ENCODE measurements at places on chromosomes 7 and 10.

DNA sequence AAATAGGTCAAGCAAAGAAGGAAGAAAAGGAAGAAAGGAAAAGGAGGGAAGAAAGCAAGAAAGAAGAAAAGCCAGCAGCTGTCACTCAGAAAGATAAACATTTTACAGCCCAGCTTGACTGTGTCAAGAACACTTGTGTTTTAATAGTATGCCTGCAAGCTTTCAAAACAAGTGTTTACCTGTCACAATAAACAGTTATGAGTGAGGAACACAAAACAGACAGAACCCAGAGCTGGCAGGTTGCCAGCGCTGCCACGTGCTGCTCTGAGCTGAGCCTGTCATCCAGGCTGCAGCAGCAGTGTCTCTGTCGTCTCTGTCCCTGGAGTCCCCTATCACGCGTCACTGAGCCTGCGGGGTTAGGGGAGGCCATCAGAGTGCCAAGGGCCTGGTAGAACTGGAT, 827.6 kb upstream of the AUTS2 start:
- DNase-seq = no peak

- no peak for DNase-seq
Observed at GRCh38 chr7:32241636-32242035, 171.4 kb upstream of the PDE1C start.

DNA sequence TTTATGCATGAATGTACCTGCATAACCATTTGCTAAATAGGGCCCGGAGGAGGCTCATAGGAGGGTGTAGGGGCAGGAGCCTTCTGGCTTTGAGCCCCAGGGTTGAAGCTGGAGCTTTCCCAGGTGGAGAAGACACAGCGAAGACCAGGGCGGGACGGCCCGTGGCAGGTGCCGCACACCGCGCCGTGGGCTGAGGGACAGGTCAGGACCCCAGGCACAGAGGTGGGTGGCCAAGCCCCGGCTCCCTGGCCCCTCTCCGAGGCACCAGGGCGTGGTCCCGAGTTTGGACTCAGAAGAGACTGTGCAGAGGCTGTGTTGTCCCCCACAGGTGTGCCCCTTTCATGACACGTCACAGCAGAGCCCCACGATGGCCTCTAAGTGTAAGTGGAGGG, 56.5 kb downstream of the PWWP2B start:
- no peak for DNase-seq

- peak; percentile 42 for DNase-seq
Observed at GRCh38 chr7:114944745-114945625, 23.1 kb downstream of the MDFIC start.

DNA sequence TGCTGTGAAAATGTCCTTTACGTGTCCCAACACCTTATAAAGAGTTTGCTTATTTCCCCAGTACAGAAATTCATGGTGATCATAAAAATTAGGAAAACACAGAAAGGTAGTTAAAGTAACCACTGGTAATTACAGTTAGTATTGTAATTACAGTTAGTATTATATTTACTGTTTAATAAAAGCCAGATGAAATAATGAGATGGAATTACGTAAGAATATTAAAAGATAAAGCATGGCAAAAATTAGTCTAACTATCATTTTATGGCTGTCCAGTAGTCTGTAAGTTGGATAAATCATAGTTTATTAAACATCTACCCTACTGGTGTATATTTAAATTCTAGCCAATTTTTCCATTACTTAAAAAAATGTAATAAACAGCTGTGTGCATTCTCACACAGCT, 638.8 kb downstream of the ACTR3B start:
- DNase-seq = no peak

GRCh38 chr10:13373644-13374043, 25.6 kb upstream of the SEPHS1 start:
- DNase-seq = no peak

GRCh38 chr7:97298561-97298960, 181.1 kb downstream of the SDHAF3 start:
- DNase-seq = no peak

Measured in renal pelvis (tissue), 12 donors.